ENCODE measurements at places on chromosomes 3 and 15.
A peak's percentile ranks its signal among the peaks of the same experiment; 100 is the strongest.

- peak; percentile 48 for DNase-seq
- H3K4me1 ChIP-seq = peaks cover 23% of the 10 kb centered on the region
- H3K4me3 ChIP-seq = peak overlapping the region; percentile 83
Observed at GRCh38 chr15:96324192-96324895, 6.2 kb upstream of the NR2F2 start.

GRCh38 chr3:126102530-126102951 is 18.6 kb upstream of the SLC41A3 start:
- no peaks in the 10 kb centered on the region for H3K27me3 ChIP-seq
- H3K4me1 ChIP-seq = no peaks in the 10 kb centered on the region
- DNase-seq = no peak
- no peak overlapping the region for H3K4me3 ChIP-seq

DNA sequence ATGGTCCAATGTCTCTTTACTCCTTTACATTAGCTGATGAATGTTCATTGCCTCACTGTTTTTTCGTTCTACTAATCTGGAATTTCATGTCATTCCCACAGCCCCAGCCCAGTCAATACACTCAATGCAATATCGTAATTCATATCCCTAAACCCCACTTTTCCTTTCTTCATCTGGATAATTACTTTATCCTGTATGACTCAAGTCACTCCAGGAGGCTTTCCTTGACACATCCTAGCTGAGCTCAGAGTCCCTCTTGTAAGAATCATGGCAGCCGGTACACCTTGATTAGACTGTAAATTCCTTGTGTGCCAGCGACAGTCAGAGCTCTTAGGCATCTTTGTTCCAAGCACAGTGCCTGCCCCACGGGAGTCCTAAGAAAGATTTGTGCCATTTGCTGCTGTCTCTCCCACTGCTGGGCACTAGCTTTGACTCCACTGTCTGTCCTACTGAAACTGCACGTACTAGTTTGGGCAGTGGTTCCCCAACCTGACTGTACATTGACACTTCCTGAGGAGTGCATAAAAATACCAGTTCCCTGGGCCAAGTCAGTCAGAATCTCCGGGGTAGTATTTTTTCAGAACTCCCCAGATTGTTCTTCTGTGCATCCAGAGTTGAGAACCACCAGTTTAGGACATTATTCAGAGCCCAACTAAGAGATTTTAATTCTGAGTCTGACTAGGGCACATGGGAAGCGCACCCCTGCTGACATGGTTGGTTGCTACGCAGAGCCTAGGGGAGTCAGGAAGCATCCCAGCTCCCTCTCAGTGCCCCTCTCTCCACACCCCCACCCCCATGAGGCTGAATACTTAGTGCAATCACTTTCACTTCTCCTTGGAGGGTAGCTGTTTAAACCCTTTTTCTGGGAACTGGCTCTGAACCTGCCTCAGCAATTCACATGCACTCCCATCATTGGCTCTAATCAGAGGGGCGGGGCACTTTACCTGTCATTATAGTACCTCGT is 19.5 kb upstream of the C3orf70 start:
- H3K36me3 ChIP-seq = no peaks in the 10 kb centered on the region
- H3K27ac ChIP-seq = no peak overlapping the region
- H3K4me3 ChIP-seq = no peak overlapping the region

DNA sequence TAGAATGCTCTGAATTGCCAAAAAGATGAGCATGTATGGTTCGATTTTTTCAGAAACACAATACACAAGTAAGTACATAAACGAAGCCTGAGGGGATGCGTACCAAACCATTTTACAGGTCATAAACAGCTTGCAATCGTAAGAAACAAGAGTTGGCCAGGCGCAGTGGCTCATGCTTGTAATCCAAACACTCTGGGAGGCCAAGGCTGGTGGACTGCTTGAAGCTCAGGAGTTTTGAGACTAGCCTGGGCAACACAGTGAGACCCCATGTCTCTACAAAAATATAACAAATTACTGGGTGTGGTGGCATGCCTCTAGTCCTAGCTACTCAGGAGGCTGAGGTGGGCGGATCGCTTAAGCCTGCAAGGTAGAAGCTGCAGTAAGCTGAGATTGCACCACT is 13.4 kb downstream of the TRA2B start:
- H3K27me3 ChIP-seq = no peaks in the 10 kb centered on the region
- peaks cover 3% of the 10 kb centered on the region for H3K4me1 ChIP-seq
- H3K27ac ChIP-seq = no peak overlapping the region
- peak; percentile 4 for DNase-seq

GRCh38 chr15:72680931-72681330 is 5.1 kb downstream of the HIGD2B start:
- peaks cover 17% of the 10 kb centered on the region for H3K27me3 ChIP-seq
- no peak overlapping the region for H3K4me3 ChIP-seq
- no peak overlapping the region for H3K27ac ChIP-seq
- no peak for DNase-seq
- H3K36me3 ChIP-seq = no peaks in the 10 kb centered on the region

DNA sequence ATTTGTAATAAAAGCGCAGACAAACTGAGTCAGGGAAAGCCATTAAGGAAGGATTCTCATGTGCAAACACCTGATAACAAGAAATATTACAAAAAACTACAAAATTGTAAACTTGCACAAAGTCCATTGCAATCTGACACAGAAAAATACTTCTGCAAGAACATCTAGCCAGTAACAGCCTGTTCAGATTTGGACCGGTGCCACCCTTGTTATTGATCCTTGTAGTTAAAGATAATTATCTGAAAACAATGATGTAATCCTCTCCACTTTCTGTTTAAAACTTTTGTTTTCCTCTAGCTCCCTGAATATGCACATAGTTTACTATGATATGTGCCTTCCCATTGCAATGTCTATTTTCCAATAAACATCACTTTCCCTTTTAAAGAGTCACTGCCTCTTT is 1090.2 kb downstream of the PLOD2 start:
- H3K36me3 ChIP-seq = no peaks in the 10 kb centered on the region
- no peaks in the 10 kb centered on the region for H3K27me3 ChIP-seq
- no peaks in the 10 kb centered on the region for H3K4me1 ChIP-seq
- no peak for DNase-seq
- no peak overlapping the region for H3K27ac ChIP-seq

DNA sequence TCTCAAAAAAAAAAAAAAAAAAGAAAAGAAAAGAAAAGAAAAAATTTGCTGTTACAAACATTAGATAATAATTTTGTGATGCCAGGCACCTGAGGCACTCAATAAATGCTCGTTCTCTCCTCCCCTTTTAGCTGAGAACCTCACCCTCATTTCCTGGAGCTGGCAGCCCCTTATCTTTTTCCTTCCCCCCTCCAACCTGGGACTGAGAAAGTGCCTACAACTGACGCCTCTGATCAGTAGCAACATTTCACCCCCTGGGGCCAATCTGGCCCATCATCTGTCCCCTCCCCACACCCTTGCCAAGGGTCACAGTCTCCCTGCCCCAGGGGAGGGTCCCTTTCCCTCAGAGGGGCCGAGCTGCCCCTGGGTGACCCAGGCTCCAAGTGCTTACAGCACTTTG is 12.6 kb upstream of the RNU6-1 start:
- H3K36me3 ChIP-seq = no peaks in the 10 kb centered on the region
- peaks cover 4% of the 10 kb centered on the region for H3K4me1 ChIP-seq
- H3K27ac ChIP-seq = no peak overlapping the region
- no peak for DNase-seq
- H3K4me3 ChIP-seq = no peak overlapping the region

DNA sequence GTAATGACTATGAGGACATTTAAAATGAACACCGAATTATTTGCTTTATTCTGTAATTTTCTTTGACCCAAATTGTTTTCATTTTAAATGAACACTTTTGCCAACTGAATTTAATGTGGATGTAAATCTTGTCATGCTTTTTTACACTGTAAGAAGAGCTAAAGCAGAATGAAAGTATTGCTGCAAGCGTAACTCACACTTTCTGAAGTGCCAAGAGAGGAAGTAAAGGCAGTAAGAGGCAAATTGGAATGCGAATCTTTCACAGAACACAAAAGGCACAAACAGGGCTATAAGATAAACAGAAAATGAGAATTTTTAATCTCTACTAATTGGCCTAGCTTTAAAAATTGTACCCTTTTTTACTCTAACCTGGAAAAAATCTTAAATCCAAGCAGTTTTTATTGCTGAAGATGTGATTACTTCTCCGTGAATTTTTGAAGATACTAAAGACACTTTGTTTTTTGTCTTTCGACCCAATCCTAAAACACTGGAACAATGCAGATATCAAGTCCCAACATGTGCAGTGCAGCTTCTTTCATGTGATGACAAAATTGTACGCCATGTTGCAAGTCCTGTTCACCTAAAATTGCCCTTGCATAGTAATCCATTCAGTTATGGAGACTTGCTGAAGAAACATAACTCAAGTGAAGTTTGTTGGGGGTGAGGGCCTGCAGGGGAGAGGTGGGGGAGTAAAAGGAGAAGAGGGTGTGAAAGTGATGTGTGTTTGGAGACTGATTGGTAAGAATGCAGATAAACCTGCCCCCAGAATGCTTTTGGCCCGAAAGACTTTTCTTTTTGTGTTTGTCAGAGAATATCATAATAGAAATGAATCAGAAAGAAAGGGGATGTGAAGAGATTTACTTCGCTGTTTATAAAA is 1.4 kb downstream of the ARID3B start:
- no peaks in the 10 kb centered on the region for H3K36me3 ChIP-seq
- H3K27ac ChIP-seq = no peak overlapping the region
- no peak overlapping the region for H3K4me3 ChIP-seq
- peaks cover 17% of the 10 kb centered on the region for H3K4me1 ChIP-seq
- no peak for DNase-seq
- H3K27me3 ChIP-seq = no peaks in the 10 kb centered on the region

GRCh38 chr3:11826628-11827265 is 19.9 kb downstream of the TAMM41 start:
- H3K4me1 ChIP-seq = peaks cover 8% of the 10 kb centered on the region
- DNase-seq = no peak
- peaks cover 86% of the 10 kb centered on the region for H3K36me3 ChIP-seq

DNA sequence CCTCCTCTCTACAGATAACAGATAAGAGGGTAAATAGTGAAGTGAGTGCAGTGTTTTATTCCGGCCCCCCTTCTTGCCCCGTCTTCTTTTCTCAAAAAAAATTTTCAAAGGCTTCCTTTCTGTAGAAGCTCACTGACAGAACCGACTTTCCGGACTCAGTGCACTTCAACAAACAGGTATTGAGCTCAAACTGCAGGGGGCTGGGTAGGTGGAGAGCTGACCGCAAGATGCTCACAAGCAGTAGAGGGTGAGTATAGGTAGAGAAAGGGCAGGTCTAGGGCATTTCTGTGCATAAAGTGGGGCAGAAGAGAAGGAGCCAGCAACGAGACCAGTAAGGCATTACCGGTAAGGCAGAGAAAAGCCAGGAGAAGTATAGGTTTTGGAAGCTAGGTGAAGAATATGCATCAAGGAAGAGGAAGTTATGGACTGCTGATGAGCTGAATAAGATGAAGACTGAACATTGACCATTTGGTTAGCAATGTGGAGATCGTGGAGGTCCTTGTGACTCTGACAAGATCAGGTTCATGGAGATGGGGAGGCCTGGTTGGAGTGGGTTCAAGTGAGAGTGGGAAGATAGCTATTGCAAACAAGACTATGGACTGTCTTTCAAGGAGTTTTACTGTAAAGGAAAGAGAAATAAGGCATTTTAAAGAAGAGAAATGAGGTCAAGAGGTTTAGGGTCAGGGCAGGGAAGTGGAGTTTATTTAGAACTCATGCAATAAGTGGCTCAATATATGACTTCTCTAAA is 97.4 kb downstream of the ST6GAL1 start:
- H3K4me3 ChIP-seq = no peak overlapping the region
- no peaks in the 10 kb centered on the region for H3K36me3 ChIP-seq
- no peaks in the 10 kb centered on the region for H3K27me3 ChIP-seq

DNA sequence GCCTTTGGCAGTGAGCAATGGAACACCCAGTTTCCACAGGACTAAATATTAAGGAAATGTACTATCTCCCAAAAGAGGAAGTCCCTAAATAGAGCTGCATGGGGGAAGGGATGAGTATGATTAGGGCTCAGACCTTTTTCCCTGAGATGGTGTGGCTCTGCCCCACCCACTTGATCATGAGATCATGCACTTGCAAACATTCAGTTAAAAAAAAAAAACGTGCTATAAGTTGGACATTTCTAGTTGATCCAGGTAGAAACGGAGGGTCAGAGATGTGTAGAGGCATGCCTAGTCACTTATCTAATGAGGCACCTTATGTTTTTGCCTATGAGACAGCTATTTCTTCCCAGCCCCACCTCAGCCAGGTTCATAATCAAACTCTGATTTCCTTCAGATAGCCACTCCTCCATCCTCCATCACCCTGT is 24.5 kb upstream of the SSR3 start:
- H3K27ac ChIP-seq = no peak overlapping the region
- no peak for DNase-seq
- no peaks in the 10 kb centered on the region for H3K27me3 ChIP-seq
- H3K36me3 ChIP-seq = no peaks in the 10 kb centered on the region
- no peak overlapping the region for H3K4me3 ChIP-seq
